ENCODE measurements at places on chromosomes 7 and 10.

DNA sequence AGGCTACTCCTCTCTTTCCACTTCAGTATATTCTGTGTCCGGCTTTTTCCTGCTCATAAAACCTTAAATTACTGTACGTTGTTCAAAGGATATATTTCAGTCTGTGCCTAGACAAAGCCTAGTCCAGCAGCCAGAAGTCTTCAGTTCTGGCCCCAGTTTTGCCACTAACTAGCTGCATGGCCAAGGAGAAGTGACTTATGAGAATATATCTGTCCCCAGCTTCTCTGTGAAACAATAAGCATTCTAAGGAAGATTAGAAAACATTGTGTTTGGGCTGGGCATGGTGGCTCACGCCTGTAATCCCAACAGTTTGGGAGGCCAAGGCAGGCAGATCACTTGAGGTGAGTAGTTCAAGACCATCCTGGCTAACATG lies 105.0 kb upstream of the HDAC9 start:
- no peak for DNase-seq

- no peak for DNase-seq
Measured at GRCh38 chr7:31074120-31074383, 21.9 kb downstream of the ADCYAP1R1 start.

DNA sequence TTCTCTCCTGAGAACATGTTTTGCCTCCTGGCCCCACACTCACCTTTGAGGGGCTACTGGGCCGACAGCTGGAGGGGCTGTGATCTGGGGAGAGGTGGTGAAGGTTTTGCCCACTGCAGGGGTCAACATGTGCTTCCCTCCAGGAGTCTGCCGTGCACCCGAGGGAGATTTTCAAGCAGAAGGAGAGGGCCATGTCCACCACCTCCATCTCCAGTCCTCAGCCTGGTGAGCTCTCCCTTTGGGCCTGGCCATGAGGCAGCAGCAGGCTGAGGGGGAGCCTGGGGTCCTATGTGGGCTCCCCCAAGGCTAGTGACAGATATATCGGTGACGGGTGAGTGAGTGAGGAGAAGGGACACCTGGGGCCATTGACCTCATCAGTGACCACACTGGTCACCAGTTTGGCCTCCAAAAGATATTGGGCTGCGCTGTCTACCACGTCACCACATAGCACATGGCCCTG lies 6.6 kb downstream of the PGAM2 start:
- no peak for DNase-seq

GRCh38 chr10:60718886-60719285 lies 59.4 kb upstream of the CDK1 start:
- no peak for DNase-seq

- DNase-seq, result no peak
Measured at GRCh38 chr7:157400171-157400860, 63.5 kb downstream of the DNAJB6 start.

- DNase-seq, result peak; percentile 59
Measured at GRCh38 chr7:29989257-29989995, at the start of gene SCRN1. TSS of gene SCRN1 (minus strand) at chr7:29989801. CDS start at chr7:29969067, 20,734 bp downstream.

- DNase-seq, result no peak
Measured at GRCh38 chr7:53624356-53624755, 588.9 kb downstream of the POM121L12 start.

DNA sequence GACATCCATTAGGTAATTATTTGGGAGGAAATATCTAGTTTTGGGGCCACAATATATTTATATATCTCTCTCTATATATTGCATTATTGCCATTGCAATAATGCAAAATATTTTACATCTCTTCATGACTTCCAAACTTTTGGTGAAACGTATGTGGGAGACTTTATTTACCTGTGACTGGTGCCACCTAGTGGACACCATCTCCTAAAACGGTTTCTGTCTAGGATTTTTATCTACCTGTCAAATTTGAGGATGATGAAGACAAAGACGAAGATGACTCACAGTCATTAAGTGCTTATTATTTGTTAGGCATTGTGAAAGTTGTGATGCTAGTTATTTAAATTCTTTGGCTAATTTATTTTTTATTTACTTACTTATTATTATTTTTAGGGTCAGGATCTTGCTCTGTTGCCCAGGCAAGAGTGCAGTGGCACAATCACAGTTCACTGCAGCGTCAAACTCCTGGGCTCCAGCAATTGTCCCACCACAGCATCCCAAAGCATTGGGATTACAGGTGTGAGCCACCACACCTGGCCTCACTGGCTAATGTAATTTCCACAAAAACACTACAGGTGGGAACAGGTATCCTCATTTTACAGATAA lies 18.7 kb upstream of the CBLL1 start:
- DNase-seq, result peak; percentile 49

DNA sequence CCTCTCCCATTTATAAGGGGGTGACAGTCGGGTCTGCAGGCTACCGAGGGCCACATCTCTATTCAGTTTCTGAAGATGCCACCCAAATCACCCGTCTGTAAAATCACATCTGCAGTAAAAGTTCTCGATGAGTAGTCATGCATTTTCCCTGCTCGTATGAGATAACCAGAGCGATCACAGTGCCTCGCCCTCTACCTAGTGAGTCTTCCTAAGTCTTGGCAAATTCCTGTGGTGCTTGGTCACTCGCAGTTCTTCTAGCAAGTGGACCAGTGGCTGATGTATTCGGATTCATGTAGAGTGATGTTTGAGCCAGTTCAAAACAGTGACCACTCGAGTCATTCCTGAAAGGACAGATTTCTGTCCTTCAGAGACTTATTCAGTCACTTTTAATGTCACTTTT lies 44.9 kb downstream of the INSYN2A start:
- DNase-seq, result no peak

DNA sequence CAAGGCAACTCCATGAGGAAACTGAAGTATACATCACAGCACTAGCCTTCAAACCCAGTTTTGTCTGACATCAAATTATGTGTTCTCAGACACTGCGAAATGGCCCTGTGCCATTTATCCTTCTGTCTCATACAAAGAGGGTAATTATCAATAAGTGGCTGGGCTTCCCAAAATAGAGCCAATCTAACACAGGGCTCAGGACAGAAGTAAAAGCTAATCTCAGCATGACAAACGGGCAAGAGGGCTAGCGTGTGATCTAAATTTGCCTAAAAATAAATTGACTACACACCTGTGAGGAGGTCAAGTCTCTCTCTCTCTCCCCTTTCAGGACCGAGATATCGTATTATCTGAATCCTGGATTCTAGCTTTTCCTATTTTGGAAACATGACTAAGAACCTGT lies 67.2 kb downstream of the DGKB start:
- DNase-seq, result no peak

- DNase-seq, result no peak
Measured at GRCh38 chr7:17384400-17384799, 85.9 kb downstream of the AHR start.

- peak; percentile 58 for DNase-seq
Measured at GRCh38 chr10:133110133-133110532, 22.4 kb downstream of the ADGRA1 start.

- DNase-seq, result no peak
Measured at GRCh38 chr10:104036518-104037260, 49.0 kb downstream of the COL17A1 start.

DNA sequence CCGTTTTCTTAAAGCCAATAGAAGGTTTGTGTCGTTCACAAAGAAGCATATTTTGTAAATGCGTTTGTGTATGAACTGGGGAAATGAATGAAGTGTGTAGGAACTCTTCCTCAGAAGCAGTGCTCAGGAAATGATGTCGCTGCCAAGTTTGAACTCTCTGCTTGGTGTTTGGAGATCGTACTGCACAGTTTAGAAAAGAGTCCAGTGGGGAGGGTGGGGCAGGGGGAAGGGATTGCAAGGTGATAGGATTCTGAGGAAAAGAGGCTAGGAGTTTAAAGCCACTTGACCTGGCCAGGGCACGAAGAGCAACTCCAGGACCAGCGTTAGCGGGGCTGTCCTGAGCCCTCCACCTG lies 122.2 kb downstream of the CUBN start:
- no peak for DNase-seq

- DNase-seq, result no peak
Measured at GRCh38 chr10:16520900-16521299, 779 bp downstream of the C1QL3 start.

DNA sequence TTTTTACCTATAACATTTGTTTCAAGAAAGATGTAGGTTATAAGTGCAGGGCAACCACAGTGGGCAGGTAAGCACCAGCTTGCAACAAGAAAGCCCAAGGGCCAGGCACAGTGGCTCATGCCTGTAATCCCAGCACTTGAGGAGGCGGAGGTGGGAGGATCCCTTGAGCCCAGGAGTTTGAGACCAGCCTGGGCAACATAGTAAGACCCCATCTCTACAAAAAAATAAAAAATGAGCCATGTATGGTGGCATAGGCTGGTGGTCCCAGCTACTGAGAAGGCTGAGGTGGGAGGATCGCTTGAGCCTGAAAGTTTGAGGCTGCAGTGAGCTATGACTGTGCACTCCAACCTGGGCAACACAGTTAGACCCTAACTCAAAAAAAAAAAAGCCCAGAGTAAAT lies 12.8 kb downstream of the BCL7B start:
- no peak for DNase-seq
